NCI-H1930 (cell line): ENCODE measurements at places on chromosomes 7 and 10.

DNA sequence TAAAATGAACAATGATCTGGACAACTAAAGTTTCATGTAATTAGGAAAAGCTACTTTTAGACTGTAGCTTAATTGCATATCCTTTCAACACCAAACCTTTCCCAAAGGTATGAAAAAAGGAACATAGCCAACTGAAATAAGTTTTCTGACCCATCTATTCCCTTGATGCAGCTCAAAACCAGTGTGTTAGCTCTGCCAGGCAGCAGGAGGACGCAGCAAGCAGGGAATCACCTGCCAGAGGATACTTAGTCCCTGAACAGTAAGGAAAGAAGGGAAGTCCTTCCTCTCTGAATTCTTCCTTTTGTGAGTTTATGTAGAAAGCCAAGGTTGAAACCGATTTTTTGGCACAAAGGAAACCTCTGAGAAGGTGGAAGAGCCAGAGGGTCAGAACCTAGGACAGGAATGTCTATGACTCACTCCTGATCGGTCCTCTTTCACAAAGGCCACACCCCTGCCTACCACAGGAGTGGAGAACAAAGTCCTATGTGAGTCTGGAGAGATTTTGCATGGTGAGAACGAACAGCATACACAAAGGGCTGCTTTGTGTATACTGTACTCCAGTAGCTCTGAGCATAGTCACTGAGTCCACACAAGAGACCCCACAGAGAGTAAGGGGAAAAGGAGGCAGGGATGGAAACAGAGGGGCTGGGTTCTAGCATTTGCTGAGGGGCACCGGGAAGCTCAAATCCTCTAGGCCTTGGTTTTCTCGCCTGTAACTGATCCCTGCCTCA lies 68.8 kb upstream of the GSDME start:
- no peak for DNase-seq

- no peak for DNase-seq
Measured at GRCh38 chr10:61933859-61934555, 32.5 kb downstream of the ARID5B start.

GRCh38 chr10:120415709-120416330 lies 41.2 kb upstream of the PLPP4 start:
- DNase-seq = no peak

DNA sequence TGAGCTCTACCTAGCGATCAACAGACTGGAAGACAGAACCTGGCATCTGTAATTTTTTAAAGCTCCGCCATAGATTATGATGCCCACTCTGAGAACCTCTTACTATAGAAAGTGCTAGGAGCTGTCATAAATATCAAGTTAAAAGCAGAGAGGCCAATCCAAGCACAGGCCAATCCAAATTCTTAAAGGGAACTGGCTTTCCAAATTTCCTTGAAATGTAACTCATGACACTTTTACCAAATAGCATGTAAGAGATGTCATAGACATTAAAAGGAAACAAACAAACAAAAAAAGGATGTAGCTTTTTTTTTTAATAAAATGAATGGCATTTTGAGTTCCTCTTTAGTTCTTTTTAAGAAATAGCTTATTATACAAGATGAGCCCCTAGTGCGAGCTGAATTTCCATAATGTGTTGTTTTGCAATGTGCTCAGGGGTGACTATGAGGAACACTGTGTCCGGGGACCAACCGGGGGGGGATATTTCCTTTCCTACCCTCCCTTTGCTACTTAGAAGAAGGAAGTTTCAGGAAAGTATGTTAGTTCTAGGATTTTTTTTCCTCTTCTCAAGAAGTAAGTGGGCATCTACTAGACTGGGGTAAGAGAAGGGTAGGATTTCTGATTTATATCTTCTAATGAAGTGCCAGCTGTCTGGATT lies 23.7 kb upstream of the MRC1 start:
- no peak for DNase-seq

DNA sequence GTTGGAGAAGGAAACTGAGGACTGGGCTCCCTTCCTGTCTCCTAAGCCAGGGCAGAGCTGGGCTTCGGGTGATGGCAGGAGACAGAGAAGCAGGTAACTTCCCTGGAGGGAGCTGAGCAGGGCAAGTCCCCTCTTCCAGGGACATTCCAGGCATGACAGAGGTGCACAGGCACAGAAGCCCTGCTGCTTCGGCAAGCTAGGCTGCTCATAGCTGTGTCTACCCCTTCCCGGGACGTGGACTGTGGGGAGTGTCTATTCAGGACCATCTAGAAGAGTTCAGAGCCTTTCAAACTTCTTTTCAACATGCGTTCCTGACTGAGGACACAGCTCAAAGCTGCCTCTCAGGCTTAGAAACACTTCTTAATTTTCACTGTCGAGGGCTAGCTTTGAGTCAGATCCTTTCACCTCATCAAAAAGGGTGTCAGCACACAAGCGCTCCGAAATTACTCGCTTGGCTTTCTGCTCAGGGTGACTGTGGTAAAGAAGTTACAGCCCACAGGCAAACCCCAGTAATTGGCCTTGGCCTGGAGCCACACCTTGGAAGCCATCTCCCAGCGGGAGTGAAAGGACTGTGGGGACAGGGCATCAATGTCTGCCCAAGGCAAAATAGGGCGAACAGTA lies 63.7 kb upstream of the STEAP1B start:
- DNase-seq = no peak

GRCh38 chr7:67947646-67948045 lies 951.0 kb downstream of the TYW1 start:
- no peak for DNase-seq

GRCh38 chr7:34038816-34039470 lies 133.6 kb downstream of the BMPER start:
- no peak for DNase-seq
